Mesenteric fat pad (tissue), 1 donor: ENCODE measurements at places on chromosomes 2 and 18.

DNA sequence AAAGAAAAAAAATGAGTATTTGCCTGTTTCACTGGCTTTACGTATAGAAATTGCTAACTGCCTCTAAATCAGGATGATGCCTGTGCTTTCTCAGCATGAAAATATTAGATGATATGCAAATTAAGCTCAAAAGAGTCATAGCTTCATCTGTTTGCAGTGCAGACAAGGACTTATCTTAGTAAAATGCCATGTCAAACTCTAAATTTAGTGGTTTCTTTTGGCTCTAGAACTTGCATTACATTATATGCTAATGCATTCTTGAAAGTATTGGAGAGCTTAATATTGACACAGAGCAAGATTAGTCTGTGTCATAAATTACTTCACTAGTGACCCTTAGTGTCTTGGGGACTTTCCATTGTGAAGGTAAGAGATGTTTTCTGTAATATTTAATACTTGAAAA lies 1109.1 kb upstream of the NRXN1 start:
- DNase-seq, result no peak

GRCh38 chr2:27742571-27742970 lies 28.9 kb upstream of the MRPL33 start:
- DNase-seq, result peak; percentile 69

GRCh38 chr2:63589148-63589958 lies 590 bp downstream of the MDH1 start:
- no peak for DNase-seq

DNA sequence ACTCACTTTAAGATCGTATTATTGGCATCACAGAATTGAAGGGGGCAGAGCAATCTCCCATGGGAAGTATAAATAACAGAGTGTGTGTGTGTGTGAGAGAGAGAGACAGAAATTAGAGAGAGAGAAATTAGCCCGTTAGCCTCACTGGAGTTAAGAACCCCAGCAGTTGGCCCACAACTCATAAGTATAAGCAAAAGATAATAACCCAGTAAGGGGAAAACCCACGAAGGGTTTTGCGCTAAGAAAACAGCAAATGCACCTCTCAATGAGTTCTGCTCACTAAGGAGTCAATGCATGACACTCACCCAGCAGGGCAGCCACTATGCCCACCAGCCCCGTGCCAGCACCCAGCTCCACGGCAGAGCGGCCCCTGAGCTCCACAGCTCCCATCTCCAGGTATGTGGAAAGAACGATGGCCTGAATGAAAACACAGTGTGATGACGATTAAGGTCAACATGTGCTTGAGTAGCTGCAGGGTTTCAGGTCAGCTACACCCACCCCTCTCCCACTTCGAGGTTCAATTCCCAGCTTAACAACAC lies 3.6 kb downstream of the METTL21A start:
- no peak for DNase-seq

DNA sequence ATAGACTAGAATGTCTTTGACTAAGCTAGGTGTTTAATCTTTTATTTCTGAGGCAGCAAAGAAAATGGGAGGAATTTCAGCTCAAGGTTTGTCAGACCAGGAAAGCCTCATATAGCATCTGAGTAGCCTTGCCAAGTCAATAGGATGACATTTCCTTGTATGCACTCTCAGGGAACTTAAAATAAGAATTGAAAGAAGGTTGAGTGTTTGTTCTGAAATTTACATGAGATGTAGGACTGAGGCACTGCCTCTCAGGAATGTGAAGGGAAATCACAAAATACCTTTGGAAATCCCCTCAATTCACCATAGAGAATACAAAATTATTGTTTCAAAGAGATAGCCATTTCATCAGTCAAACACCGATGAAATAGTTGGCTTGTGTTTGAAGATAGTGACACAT lies 392.0 kb upstream of the NRP2 start:
- no peak for DNase-seq

- DNase-seq, result no peak
Measured at GRCh38 chr2:102761763-102762162, at the start of gene TMEM182. Gene TMEM182, plus strand, starts transcription at chr2:102762031. Its CDS starts 187 bp downstream, at chr2:102762218.

DNA sequence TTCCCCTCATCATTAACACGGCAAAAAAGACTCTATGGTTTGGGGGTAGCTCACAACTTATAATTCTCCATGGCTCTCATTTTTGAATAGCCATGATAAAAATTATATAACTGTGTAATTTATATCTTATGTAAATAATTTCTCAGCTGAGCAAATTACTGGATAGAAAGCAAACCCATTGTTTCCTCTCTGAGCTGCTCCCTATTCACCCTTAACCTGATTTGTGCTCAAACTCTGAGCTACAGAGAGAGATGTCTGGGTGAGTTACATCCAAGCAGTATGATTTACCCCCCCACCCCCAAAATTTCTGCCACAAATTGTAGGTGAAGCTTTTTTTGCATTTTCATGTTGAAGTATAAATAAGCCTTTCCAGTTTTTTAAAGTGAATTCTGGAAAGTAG lies 123.7 kb downstream of the TFCP2L1 start:
- DNase-seq, result no peak

DNA sequence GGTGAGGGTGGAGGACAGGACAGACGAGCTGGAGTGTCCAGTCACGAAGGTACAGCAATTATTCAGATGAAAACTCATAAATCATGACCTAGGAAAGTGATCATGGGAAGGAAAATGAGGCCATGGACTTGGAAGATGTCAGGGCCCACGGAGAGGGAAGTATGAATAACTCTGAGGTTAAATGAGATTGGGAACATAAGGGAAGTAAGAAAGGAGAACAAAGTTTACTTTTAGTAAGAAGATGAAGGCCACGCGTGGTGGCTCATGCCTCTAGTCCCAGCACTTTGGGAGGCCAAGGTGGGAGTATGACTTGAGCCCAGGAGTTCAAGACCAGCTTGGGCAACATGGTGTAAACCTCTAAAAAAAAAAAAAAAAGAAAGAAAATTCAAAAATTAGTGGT lies 56.2 kb downstream of the AQP4 start:
- DNase-seq, result no peak
